ENCODE measurements at places on chromosomes 3 and 15.

DNA sequence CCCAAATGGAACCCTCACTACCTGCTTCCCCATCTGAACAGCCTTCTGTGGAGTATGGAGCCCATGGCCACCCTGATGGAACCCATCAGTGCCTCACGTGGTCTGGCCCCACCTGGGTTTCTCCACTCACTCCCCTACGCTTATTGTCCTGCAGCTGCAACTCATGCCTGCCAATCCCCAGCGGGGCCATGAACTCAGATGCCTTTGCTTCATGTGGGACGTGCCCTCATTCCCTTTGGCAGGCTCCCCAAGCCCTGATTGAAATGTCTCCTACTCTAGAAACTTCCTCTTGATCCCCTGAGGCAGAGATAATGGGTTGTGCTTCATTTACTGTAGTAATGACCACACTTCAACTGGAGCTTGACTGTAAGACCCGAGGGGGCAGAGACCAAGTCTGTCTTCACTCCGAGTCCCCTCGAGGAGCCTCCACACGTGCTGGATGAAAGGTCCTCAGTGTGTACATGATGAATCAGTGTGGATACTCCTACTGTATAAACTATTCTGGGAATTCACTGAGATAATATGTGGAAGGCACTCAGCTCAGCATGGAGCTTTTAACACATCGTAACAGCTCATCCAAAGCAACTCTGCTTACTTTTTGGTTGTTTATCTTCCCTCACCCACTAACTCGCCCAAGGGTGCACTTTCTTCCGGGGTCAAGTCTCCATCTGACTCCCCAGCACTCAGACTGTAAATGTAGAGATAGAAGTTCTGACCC, 232.8 kb upstream of the BHLHE40 start:
- DNase-seq, result no peak

GRCh38 chr3:52633786-52634185, 51.9 kb downstream of the PBRM1 start:
- DNase-seq, result no peak

DNA sequence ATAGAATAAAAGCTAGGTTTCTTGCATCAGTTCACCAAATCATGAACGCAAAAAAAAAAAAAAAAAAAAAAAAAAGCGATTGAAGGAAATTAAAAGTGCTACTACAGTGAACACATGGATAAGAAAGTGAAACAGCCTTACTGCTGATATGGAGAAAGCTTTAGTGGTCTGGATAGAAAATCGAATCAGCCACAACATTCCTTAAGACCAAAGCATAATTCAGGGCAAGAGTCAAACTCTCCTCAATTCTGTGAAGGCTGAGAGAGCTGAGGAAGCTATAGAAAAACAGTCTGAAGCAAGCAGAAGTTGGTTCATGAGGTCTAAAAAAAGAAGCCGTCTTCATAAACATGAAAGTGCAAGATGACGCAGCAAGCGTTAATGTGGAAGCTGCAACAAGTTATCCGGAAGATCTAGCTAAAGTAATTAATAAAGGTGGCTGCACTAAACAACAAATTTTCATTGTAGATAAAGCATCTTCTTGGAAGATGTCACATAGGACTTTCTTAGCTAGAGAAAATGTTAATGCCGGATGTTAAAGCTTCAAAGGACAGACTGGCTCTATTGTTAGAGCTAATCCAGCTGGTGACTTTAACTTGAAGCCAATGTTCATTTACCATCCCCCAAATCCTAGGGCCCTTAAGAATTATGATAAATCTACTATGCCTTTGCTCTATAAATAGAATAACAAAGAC, 19.2 kb downstream of the P3H2 start:
- DNase-seq, result no peak

GRCh38 chr3:182837855-182838454, 44.7 kb downstream of the ATP11B start:
- DNase-seq, result no peak

DNA sequence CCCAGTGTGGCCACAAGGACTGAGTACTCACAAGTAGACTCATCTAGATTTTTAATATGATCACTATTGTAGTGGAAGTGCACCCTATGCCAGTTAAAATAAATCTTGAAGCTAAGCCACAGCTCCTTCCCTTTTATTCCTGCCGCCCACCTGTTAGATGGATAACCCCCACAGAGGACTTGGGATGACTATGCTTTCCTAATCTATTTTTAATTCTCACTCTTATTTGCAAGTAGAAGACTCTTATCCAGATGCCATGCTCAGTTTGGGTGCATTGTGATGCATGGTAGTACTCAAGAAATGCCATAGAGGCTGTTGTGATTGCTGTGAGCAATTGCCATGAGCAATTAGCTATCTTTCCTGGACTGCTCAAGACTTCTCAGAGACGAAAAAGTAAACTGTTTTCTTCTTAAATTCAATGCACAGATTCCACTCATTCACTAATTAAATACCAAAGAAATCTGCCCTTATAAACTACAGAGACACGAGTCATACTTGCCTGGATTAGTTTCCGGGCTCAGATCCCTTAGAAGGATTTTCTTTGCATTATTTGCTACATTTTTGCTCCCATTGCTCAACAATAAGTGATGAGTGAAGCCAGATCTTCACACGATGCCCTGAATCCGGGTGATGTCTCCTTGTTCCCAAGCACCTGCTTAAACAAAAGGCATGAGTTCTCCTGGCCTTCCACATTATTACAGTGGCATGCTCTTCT, 472.1 kb downstream of the SOX2 start:
- no peak for DNase-seq

DNA sequence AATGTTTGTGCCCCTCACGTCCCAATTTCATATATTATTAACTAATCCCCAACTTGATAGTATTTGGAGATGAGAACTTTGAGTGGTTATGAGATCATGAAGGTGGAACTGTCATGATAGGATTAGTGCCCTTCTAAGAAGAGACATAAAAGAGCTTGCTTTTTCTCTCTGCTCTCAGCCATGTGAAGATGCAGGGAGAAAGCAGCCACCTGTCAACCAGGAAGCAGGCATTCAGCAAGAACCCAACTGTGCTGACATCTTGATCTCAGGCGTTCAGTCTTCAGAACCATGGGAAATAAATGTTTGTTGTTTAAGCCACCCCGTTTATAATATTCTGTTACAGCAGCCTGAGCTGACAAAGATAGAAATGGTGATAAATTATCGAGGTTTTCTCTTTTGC, 278.7 kb upstream of the KCNMB2 start:
- no peak for DNase-seq

DNA sequence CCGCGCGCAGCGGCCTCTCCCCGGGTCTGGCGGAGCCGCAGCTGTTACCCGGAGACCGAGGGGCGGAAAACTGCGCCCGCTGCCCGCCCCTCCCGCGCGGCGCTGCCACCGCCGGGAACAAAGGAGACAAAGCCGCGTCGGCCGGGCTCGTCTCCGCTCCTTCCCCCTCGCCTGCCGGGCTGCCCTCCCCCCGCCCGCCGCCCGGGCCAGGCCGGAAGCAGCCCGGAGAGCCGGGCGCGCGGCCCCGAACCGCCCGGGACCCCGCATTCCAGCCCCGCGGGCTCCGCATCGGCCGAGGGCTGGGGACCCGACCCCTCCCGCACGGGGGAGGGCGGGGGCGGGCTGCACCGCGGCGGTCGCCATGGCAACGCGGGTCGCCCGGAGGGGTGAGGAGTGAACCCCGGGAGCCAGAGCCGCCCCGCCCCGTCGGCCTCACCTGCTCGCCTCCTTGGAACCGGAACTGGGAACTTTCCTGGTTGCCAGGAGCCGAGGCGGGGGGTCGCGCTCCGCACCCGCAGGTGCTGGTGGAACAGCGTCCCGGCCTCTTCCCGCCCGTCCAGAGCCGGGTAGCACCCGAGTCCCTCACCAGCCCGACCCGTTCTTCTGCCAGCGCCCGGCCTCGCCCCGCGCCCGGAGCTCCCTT, 448 bp downstream of the PLXNB1 start:
- peak; percentile 41 for DNase-seq

GRCh38 chr3:138465451-138465850, 31.0 kb downstream of the ESYT3 start:
- no peak for DNase-seq

GRCh38 chr3:195107593-195107992, 163.4 kb downstream of the XXYLT1 start:
- DNase-seq, result no peak

Data from stimulated activated CD4-positive, alpha-beta T cell treated with anti-CD3 and anti-CD28 coated beads, Interleukin-15, amount 100 ng/mL, for 48 hours (primary cell).